ENCODE measurements at places on chromosomes 6 and 20. TPM values are rescaled to one million over a fixed set of nuclear protein-coding genes. Genes with fewer than 3 reads are reported as not detected.

RHAG gene
- total RNA-seq, result not detected

MAP3K5 gene
- total RNA-seq, result 16.2 TPM

CRIP3 gene
- not detected for total RNA-seq

PDE10A gene
- total RNA-seq, result 0.39 TPM

IDH3B gene
- 66.7 TPM for total RNA-seq

FOXQ1 gene
- total RNA-seq, result 25.5 TPM

CASS4 gene
- 0.11 TPM for total RNA-seq

THBD gene
- 1.6 TPM for total RNA-seq

All from articular chondrocyte of knee joint (primary cell).